ENCODE measurements at places on chromosomes 11 and 22.

DNA sequence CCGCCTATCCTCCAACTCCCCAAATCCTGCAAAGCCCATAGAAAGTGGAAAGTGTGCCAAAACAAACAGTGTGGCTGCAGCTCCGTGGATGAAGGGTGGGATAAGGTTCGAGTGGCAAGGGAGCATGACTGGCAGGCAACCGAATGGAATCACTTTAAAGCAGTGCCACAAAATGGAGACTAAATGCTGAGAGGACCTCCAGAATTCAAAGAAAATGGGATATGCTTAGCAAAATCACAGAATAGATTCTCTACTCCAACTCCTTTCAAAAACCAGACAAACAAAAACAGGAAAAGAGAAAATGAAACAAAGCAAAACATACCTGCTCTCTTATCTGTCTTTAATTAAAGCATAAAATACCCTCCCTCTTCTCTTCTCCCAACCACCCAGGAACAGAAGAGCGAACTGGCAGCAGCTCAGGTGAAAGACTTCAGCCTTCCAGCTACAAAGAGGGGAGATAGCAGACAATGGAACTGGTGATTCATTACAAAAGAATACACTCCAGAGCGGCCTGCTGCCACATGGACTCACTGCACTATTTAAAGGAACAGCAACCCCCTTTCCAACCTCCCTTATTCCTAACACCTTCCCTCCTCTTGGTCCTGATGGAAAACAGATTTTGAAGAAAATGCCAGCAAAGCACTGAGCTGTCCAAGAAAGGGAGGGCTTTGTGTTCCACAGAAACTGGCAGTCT, 118.5 kb downstream of the APOL5 start:
- DNase-seq = no peak

- no peak for DNase-seq
These were observed 150.3 kb upstream of the NCAM1 start for GRCh38 chr11:112810951-112811350.

DNA sequence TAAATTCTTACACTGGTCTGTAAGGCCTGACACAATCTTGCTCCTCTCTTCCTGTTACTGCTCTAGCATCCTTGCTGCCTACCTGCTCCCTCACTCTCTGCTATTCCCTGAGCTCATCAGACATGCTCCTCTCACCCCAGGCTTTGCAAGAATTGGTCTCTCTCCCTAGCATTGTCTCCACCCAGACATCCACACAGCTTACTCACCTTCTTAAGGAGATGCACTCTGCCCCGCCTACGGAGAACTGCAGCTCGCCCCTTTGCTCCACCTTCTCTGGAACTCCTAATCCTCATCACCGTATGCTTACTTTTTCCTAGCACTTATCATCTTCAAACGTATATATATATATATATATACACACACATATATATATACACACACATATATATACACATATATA, 23.3 kb upstream of the TMPRSS5 start:
- DNase-seq = no peak

DNA sequence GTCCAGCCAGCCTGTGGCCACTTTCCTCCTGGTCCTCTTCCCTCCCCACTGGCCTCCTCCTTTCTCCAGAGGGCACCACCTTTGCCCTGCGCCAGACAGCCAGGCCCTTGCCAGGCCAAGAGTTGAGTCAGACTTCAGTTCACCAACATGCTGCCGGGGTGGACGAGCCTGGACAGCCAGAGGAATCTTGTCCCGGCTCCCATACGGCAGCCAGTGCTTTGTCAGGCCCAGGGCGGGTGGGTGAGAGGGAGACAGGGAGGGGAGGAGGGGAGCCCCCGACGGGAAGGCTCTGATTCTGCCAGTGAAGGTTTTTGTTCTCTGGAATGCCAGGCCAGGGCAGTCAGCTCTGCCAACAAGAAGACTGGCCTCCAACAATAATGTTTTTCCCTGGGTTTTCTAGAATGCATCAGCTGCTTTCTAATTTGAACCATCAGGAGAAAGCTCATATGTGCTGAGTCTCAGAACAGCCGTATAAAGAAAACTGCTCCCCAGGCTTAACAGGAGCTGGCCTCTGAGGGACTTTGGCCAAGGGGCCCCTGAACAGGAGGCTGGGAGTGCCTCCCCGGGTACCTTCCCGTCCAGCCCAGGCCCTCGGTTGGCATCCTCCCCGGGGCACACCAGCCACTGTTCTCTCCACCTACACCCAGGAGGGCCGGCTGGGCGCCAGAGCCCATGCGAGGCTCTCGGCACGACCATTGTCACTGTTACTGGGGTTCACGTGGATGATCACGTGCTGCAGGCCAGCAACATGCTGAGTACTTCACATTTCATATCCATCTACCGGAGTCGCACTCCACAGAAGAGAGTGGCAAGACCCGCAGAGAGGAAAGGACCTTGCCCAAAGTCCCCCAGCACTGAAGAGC, 28.6 kb downstream of the LIF start:
- DNase-seq = no peak

GRCh38 chr11:66081505-66081904, 11.4 kb downstream of the PACS1 start:
- no peak for DNase-seq

- no peak for DNase-seq
These were observed 6.7 kb upstream of the APOBEC3A start for GRCh38 chr22:38950527-38951295.

GRCh38 chr11:121535129-121535796, 82.5 kb upstream of the SORL1-AS1 start:
- DNase-seq = no peak

- no peak for DNase-seq
These were observed 56.6 kb downstream of the KCNC1 start for GRCh38 chr11:17791144-17791543.
